ENCODE measurements at places on chromosomes 5 and 9. TPM values are rescaled to one million over a fixed set of nuclear protein-coding genes. Genes with fewer than 3 reads are reported as not detected.

DOCK8 gene
- total RNA-seq, result 231 TPM

TNFSF8 gene
- total RNA-seq, result 63.4 TPM

RNF208 gene
- 1.6 TPM for total RNA-seq

PCDHGA3 gene
- total RNA-seq, result 0.20 TPM

PNPLA7 gene
- 15.6 TPM for total RNA-seq

PCDHGA2 gene
- 0.15 TPM for total RNA-seq

PHF24 gene
- not detected for total RNA-seq

BTNL8 gene
- not detected for total RNA-seq
